AG04450 (cell line): ENCODE measurements at places on chromosomes 5 and 9.

DNA sequence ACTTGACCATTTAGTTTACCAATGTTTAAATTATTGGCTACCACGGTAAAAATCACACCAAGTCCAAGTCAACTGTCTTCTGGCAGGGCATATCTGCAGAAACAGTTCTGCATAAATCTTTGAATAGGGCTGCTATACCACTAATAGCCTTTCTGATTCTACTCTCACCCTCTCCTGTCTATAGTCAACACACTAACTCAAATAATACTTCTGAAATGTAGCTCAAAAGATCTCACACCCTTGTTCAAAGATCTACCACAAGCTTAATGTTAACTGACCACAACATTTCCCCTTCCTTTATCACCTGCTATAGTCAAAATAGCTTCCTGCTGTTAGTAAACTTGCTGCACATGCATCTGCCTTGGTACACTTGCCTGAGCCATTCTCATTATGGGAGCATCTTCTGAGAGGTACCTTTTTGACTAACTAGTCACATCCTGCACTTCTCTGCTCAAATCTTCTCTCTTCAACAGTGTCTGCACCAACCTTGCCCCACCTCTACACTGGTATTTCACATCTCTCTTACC lies 319.4 kb downstream of the CDH10 start:
- DNase-seq, result no peak

DNA sequence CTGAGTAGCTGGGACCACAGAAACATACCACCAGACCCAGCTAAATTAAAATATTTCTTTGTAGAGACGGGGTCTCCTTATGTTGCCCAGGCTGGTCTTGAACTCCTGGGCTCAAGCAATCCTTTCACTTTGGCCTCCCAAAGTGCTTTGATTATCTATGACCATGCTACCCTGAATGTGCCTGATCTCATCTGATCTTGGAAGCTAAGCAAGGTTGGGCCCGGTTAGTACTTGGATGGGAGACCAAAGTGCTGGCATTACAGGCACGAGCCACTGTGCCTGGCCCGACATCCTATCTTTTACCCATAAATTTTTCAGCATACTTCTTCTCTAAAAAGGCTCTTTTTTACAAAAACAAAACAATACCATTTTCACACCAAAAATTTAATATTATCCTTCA lies 137.0 kb upstream of the LRRTM2 start:
- DNase-seq, result no peak

DNA sequence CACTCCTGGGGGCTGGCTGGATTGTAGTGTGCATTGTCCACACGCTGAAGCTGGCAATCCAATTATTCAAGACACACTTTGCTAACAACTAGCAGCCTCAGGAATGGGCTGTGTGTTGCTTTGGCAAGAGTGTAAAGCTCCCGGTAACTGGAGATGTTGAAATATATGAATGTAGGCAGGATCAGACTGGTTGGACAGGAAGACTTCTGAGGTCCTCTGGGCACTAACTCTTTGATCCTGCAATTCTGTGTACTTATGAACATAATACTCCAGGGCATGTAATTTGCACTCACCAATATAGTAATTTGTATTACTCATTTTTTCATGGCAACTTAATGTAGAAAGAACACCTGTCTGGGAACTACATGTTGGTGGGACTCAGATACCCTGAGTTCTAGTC lies 106.7 kb upstream of the SLC28A3 start:
- DNase-seq, result no peak

DNA sequence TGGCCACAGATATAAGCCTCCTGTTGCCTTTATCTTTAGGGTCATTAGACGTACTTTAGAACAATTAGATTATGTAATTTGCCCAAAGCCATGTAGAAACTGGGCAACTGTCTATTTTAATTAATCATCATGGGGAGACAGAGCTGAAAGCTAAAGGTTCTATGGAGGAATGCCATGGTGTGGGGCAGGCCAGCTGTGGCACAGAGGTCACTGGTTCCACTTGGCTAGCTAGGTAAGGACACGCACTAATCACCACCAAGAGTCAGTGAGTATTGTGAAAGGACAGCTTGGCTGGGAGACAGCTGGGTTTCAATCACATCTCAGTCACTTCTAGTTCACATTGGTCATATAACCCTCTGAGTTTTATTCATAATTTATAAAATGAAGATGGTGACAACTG lies 81.7 kb downstream of the HMHB1 start:
- no peak for DNase-seq

DNA sequence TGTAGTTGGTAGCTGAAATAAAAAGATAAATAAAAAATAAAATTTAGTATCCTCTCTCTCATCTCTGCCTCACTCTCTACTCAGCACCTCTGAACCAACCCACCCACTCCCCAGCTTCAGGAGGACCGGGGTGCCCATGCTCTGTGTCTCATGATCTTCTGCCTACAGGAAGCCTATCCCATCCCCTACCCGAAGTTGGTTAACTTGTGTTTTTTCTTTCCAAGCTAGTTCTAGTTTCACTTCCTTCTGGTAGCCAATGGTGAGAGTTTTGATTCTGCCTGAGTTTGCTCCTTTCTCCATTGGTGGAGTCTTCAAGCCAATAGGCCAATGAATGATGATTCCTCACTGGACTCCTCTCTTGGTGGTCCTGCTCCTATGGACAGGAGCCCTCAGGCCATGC lies 32.1 kb downstream of the SNX24 start:
- no peak for DNase-seq

DNA sequence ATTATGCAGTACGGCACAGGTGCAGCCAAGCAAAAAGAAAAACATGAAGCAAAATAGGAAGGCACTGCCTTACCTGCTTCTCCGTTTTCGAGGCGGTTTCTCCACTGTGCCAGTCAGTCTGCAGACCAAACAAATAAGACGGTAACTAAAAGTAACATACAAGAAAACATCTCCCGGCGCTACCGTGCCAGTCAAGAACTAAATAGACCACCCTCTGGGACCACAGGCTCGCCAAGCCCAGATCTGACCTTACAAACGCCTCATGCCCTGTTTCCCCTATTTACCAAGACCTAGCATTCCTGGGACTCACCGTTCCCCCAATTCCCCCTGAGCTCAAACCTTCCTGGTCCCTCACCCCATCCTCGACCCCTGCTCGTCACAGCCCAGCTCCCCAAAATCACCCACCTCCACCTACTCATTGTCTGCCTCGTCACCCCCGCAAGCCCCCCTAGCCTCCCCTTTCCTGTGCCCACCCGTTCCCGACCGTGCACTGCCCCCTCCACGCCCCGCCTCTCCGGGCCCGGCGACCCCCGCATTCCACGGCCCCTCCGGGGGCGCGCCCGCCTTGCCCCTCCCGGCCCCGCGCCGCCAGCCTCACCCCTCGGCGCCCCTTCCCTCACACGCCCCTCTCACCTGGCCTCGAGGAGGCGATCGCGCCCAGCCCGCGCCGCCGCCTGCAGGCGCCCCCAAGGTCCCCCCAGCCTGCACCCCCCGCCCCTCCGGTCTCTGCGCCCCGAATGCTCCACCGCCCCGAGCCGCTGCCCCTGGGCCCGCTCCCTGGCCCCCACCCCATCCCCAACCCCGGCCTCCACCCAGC lies 560 bp downstream of the SCAI start:
- no peak for DNase-seq

DNA sequence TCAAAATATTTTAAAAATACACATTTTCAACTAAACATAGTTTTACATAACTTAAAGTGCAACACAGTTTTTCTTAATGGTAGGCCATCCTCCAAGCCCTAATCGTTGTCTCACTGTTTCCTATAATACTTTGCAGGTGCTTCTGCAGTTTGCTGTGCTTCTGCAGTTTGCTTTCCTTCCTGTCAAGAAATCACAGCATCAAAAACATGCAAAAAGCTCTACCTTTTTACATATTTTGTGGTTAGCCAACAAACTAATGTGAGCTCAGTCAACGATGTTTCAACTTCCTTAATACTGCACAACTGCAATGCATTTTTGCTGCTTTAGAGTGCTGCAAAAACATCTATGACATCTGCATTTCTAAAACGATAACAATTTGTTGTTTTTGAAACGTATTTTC lies 25.2 kb downstream of the EMB start:
- DNase-seq, result no peak

DNA sequence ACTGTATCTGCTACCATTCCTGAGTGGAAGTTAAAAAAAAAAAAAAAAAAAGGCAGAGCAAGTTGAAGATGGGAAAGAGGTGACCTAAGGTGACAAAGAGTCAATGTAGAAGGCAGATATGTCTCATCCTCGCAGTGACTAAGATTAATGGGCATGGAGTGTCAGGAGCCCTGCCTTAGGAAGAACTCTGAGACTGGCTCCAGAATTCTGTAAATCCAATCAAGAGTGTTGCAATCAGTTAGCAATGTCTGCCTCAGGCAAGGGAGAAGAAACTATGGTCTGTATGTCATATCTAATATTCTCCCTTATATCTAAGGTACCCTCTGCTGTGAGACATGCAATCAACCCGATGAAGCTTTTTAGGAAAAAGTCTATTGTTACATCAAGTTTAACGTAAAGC lies 24.7 kb upstream of the KCNMB1 start:
- no peak for DNase-seq

- no peak for DNase-seq
These were observed 1.5 kb upstream of the RFX3 start for GRCh38 chr9:3526997-3527940.

- DNase-seq, result no peak
These were observed 130.2 kb downstream of the HSD17B3 start for GRCh38 chr9:96171728-96172127.

- no peak for DNase-seq
These were observed 247.3 kb upstream of the TAS2R1 start for GRCh38 chr5:9877488-9877887.

DNA sequence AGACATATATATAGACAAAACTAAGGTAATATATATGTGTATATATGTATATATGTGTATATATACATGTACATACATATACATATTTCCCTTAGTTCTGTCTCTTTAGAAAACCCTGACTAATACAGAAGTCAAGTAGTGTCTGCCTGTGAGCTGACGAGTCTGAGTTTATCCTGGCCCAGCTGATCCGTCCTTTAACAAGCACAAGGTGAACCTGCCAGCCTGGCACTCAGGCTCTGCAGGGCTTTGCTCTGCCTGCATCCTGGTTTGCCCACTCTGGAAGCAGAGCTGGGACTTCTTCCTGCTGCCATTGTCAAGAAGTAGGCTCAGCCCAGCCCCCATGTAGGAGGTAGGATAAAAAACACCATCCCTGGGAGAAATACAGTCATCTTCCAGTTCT lies 388.0 kb downstream of the ICE1 start:
- DNase-seq, result no peak

DNA sequence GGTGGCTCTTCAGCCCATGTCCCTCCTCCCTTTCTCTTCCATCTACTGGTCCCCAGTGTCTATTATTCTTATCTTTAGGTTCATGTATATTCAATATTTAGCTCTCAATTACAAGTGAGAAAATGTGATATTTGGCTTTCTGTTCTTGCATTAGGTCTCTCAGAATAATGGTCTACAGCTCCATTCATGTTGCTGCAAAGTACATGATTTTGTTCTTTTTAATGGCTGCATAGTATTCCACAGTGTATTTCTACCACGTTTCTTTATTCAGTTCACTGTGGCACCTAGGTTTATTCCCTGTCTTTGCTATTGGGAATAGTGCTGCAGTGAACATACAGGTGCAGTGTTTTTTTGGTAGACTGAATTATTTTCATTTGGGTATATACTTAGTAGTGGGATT lies 1308.8 kb downstream of the EFNA5 start:
- no peak for DNase-seq
